ENCODE measurements at places on chromosomes 7 and 10.
A peak's percentile ranks its signal among the peaks of the same experiment; 100 is the strongest.

DNA sequence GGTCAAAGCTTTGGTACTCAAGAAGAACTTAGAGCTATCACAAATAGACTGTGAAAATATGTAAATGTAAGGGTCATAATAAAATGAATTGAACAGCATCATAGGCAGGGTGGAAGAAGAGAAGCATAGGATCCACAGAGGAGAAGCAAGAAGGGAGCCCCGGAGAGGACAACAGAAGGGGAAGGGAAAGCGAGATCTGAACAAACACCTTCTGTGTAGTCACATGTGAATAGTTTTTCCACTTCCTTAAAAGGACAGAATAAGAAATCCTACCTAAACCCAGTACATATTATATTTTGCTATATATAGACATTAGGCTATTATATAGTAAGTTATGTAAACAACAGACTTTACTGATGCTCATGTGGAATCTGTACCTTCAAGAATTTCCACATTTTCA lies 160.2 kb downstream of the DKK1 start:
- DNase-seq, result no peak

- DNase-seq, result no peak
These were observed 166.2 kb downstream of the EXOC4 start for GRCh38 chr7:133419041-133419440.

DNA sequence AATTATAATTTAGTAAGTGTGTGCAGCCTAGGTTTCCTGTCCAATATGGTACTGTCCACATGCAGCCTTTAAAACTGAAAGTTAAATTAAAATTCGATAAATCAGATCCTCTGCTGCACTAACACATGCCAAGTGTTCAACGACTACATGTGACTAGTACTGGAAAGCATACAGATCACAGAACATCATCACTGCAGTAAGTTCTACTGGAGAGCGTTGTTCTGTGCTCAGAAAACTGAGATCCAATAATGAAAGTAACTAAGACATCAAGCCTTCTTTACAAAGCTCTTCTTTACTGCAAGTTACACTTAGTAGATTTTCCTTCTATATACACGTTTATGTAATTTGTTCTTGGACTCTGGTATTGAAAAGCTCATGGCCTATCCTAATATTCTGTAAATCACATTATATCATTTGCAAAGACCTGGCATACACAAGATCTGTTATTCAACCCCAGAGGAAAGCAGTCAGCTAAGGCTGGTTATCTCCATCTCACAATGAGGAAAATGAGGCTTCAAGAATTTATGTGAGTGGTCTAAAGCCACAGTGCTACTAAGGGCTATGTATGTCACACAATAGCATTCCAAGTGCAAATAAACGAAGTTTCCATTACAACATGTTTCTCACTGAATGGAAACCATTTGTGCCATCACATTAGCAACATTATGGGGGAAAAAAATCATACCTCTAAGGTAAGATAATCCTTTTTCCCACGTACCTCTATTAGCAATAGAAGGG lies 77.6 kb downstream of the VPS41 start:
- DNase-seq, result no peak

DNA sequence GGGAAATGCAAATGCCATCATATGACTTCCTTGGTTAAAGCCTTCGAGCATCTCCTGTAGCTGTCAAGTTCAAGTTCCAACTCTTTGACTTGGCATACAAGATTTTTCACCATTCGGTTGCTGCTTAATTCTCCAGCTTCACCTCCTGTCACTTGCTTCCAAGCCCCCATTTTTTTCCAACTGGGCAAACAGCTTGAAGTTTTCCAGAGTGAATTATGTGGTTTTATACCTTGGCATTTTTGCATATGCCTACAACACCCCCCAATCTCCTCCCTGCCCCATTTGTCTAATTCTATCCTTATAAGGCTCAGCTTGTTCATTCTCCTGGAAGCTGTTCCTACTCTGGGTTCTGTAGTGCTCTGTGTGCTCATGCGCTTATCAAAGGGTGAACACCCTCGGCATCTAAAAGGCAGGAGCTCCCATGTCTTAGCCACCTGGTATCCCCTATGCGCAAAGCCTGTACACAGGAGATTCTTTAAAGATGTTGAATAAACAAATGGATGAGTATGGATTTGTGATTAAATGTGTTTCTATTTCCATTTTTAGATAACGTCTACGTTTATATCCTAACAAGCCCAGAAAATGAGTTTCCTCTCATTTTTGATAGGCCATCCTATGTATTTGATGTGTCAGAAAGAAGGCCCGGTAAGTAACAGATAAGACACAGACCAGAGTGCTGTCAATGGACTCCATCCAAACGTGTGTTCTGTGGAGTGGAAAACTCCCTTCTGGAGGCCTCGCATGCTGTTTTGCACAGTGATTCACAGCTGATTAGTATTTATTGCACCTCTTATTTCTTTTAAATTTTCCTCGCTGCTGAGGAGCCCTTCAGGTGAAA lies 52.5 kb downstream of the CDHR3 start:
- DNase-seq, result no peak

- no peak for DNase-seq
These were observed 17.9 kb downstream of the COL28A1 start for GRCh38 chr7:7517754-7518153.

- no peak for DNase-seq
These were observed 278.6 kb upstream of the HABP2 start for GRCh38 chr10:113274176-113274829.

DNA sequence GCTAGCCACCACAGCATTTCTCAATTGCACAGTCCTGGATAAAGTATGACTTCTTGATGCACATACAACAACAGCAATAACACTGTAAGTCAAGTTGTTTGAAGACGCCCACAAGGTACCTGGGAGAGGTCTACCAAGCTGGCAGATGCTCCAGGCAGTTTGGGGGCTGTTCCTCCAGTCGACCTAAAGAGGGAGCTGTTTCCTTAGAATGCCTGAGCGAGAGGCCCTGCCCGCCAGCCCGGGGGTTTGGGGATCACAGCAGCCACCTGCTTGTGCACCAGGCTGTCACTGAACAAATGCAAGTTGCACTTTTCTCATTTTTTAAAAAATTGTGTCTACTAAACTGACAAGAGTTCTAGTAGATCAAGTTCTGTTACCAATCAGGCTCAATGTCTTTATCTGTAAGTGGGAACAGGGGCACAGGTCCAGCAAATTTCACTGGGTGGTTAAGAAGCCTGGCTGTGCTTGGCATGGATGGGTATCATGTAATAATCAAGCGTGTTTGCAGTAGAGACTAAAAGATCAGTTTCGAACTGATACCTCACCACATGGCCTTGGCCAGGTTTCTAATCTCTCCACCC lies 193.8 kb upstream of the ADO start:
- DNase-seq, result peak; percentile 80

- DNase-seq, result no peak
These were observed 162.3 kb downstream of the SEM1 start for GRCh38 chr7:96547371-96547811.

GRCh38 chr10:73054286-73054685 lies 42.4 kb downstream of the P4HA1 start:
- DNase-seq, result no peak

GRCh38 chr7:142528608-142529408 lies 220.5 kb upstream of the PRSS1 start:
- DNase-seq, result no peak

DNA sequence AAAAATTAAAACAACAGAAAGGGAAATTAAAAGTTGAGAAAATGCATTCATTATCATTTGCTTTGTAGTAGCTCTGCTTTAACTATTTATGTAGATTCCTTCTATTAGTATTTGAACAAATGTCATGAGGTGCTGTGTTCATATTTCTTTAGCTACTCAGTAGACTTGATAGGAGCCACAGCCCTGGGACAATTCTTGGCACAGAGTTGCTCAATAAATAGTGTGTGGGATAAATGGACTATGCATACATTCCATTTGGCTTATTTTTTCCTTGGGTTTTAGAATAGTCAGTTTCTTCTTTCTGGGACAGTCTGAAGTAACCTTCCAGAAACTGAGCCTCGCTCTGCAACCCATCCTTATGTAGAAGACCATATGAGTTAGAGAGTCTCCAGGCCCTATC lies 13.4 kb downstream of the RPP30 start:
- no peak for DNase-seq

GRCh38 chr7:80278737-80279136 lies 144.1 kb downstream of the GNAI1 start:
- no peak for DNase-seq

DNA sequence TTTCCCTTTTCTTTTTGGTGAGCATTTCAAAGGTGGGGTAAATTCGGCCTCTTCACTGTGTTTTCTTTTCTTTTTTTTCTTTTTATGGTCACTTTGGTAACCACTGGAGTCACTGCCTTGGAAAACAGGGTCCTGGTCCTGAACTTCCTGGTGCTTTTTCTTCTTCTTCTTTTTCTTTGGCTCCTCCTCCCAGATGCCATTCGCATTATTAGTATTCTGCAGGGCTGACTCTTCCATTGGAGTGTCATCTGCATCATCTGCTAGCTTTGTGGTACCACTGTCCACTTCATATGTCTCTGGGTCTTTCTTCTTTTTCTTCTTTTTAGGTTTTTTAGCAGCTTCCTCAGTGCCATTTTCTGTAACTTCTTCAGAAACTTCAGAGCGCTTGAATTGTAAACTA lies 10.5 kb downstream of the POLR1F start:
- DNase-seq, result no peak

- no peak for DNase-seq
These were observed 10.9 kb upstream of the ASB10 start for GRCh38 chr7:151197932-151198331.

DNA sequence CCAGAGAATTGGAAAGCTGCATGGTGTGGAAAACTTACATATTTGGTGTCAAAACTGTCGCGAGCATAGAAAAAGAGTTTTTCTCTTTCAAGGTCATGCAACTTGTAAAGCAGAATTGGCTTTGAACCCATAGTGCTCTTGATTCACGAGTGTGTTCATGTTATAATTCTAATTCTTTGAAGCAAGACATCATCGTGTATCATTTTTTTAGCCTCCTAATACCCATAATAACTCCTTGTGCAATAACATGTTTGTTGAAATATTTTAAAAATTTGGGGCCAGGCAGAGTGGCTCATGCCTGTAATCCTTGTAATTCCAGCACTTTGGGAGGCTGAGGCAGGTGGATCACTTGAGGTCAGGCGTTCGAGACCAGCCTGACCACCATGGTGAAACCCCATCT lies 4.2 kb downstream of the CCL24 start:
- no peak for DNase-seq

DNA sequence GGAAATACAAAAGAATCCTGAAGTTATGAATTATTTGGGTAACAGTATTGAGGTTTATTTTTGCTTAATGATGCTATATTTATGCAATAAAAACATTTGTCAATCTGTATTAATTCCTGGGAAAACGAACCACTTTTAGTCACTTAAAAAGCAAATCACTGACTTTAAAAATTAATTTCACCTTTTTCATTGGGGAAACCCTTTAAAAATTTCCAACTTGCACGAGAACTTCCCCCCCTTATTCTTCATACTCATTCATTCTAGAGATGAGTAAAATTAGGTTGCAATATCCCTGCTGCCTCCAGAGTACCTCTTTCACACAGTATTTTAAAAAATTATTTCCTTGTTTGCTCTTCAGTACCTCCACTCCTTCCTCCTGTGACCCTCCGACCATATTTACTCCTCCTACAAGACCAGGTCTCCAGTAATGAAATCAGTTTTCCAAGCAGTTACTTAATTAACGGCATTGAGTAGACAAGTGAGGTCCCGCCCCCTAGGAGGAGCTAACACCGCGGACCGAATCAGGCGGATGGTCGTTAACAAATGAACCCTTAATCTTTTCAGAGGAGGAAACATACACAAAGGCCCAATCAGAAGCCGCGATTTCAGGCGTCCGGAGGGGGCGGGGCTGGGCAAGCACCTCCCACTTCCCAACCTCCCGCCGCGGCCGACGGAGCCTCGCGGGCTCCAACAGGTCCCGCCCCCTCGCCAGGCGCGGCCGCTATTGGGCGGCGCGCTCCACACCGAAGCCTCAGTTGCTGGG lies 465 bp upstream of the TRIM24 start:
- DNase-seq, result peak; percentile 97

GRCh38 chr10:95835149-95835860 lies 72.5 kb upstream of the CC2D2B start:
- DNase-seq, result no peak

DNA sequence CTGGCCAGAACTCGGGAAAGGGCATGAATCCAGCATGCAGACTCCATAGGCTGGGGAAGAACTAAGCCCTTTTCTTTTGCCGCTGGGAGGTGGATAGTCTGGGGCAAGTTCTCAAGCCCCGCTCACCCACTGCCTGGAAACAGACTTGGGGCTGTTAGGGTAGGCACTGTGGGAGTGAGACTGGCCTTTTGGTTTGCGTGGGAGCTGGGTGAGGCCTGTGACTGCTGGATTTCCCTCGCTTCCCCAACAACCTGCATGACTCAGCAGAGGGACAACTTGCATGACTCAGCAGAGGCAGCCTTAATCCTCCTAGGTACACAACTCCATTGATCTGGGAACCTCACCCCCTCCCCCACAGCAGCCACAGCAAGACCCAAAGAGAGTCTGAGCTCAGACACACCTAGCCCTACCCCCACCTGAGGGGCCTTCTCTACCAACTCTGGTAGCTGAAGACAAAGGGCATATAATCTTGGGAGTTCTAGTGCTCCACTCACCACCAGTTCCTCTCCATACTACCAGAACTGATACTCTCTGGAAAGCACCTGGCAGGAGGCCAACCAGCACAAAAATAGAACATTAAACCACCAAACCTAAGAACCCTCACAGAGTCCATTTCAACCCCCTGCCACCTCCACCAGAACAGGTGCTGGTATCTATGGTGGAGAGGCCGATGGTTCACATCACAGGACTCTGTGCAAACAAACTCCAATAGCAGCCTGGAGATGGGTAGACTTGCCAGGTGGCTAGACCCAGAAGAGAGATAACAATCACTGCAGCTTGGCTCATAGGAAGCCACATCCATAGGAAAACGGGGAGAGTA lies 81.4 kb upstream of the LAMB4 start:
- peak; percentile 2 for DNase-seq

DNA sequence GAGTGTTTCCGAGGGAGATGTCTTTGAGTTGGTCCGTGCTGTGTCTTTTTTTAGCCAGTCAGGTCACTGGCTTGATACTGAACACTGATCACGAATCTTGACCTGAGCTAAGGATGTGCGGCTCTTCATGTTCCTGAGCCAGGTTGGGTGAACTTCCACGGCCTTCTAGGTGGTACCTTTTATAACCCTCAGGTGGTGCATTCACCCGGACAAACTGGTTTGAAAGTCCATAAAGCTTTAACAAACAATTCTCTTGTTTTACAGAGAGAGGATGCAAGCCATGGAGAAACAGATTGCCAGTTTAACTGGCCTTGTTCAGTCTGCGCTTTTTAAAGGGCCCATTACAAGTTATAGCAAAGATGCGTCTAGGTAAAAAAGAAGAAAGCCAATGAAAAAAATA lies 229.5 kb downstream of the ARHGAP21 start:
- DNase-seq, result no peak

GRCh38 chr7:107700570-107700969 lies 39.9 kb downstream of the SLC26A4 start:
- DNase-seq, result no peak

DNA sequence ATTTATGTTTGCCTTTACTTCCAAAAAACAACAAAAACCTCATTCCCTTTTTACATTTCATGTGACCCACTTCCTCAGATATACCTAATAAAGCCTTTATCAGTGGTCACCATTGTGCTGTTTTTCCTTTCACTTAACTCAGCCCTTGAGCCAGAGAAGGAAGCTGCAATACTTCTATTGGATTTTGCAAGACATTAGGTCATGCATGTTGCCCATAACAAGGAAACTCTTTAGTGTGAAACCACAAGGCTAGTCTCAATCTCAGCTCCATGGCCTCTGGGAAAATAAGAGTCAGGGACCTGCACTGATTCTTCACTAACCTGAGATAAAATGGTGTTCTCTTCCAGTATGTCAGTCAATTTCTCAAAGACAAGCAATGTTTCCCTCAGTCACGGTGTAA lies 27.8 kb downstream of the STEAP4 start:
- DNase-seq, result no peak

All from stimulated activated CD4-positive, alpha-beta T cell treated with anti-CD3 and anti-CD28 coated beads, Interleukin-2, amount 100 ng/mL, for 24 hours (primary cell).